Activated T-cell treated with anti-CD3 and anti-CD28 coated beads for 48 hours (primary cell): ENCODE measurements at places on chromosomes 13 and 19.
A peak's percentile ranks its signal among the peaks of the same experiment; 100 is the strongest.

DNA sequence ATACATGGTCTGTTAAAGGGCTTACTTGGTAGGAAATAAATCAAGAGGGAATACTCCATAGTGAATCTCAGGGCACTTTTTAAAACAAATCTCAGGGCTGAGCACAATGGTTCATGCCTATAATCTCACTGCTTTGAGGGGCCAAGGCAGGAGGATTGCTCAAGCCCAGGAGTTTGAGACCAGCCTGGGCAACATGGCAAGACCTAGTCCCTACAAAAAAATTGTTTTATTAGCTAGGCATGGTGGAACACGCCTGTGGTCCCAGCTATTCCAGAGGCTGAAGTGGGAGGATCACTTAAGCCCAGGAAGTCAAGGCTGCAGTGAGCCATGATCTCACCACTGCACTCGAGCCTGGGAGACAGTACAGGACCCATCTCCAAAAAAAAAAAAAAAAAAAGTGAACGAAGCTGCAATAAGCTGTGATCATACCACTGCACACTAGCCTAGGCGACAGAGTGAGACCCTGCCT, 25.2 kb downstream of the ABCC4 start:
- no peak for DNase-seq

GRCh38 chr13:42466123-42466522, 107.8 kb upstream of the TNFSF11 start:
- no peak for DNase-seq

DNA sequence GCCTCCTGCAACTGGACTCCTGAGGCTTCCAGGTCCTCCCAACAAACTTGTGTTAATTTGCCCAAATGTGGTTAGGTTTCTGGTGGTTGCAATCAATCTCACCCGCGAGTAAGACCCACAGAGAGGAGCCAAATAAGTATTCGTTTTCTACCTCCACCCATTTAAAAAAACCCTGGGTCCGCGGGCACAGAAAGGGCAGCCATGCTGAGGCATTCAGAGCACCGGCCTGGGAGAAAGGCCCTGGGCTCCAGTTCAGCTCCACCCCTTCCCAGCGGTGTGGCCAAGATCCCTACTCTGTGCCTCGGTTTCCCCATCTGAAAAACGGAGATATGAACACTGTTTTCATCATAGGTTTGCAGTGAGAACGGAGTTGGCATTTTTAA, 56.9 kb downstream of the PEPD start:
- no peak for DNase-seq

DNA sequence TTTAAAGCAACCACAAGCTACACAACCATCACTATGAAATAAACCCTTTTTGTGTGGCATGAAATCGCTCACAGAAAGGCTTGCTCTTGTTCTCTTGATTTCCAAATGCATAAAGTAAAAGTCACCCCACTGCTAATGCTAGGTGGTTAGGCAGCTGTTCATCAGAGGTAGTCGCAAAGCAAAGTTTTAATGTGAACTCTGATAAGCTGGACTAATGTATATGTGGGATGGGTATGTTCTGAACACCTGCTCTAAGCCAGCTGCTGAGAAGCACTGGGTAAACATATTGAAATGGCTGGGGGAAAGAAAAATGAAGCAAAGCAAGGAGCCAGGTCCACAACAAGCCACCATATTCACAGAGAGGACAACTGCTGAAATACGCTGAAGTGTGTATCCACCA, 142.3 kb downstream of the KLF12 start:
- no peak for DNase-seq

DNA sequence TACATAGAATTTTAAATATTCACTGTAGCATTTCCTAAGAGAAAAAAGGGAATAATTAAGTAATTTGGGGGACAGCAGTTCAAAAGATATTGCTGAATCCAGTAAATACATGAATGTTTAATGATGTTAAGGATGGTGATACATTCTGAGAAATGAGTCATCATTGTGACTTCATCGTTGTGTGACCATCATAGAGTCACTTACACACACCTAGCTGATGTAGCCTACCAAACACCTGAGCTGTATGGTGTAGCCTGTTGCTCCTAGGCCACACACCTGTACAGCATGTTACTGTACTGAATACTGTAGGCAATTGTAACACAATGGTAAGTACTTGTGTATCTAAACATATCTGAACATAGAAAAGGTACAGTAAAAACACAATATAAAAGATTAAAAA, 34.8 kb downstream of the ATP7B start:
- DNase-seq, result no peak

DNA sequence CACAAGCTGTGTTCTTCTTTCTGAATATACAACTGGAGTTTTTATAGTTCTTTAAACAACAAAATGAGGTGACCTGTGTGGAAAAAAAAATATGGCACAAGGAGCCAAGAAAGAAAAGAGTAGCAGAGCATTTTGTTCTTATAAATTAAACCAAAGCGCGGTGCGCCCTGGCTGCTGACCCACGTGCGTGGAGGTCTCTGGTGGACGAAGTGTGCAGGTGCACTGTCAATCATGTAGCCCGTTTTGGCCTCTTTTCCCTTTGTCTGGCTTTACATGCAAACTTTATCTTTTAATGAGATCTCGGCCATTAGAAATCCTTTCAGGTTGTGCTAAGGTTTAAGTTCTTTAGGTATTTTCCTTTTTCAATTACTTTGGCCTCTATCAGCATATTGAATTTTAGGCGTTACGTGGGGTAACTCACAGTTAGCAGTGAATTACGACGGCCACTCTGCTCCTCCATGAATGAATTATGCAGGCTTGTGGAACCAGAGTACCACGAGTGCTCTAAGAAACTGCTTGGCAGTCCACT, 443.9 kb upstream of the SLC10A2 start:
- no peak for DNase-seq

GRCh38 chr19:4966591-4966990, 2.3 kb upstream of the KDM4B start:
- DNase-seq, result no peak

- DNase-seq, result no peak
Observed at GRCh38 chr19:38139122-38139521, 84.9 kb downstream of the DPF1 start.

DNA sequence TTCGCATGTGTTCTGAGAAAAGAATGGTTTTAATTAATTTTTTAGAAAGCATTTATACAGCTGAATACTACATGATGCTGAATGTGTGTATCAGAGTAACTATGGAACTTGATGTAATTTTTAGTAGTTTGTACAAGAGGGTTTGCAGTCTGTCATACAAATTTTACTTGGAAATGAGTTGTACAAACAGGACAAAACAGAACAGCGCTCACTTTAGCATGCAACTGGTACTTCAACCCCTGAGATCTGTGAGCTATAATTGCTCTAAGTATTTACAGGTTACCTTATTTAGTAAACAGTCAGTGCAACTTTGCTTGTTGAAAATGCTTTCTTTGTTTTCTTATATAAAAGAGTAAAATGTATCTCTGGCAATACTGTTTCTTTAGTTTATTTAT, 706 bp downstream of the TNFRSF19 start:
- DNase-seq, result no peak

DNA sequence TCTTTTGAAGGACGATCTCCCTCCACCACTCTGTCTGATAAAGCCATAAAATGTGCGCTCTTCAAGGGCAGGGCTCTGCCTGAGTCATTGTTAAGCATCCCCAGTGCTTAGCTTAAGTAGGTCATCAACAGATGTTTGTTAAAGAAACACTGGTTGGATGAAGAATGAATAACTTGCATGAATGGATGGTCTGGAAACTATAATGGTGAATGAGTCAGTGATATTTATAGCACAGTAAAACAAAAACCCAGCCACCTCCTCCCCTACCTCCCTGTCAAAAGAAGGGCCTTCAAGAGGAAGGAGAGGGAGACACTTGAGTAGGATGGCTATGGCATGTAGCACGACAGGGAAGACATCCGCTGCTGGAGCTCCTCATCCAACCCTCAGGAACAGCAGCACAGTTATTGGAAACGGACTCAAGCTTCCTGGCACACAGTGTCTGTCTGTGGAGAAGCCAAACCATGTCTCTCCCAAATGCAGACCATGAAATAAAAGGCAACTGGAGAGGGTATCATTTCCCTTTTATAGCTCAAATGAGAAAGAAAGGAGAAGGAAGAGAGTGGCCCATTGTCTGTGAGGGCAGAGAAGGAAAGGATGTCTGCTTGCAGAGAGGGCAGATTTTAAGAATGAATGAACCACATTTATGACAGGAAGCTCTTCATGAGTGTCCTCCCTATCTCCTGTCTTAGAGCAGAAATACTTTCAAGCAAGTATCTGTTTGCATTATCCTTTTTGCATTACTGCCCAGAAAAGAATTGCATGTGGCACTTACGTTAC, 183.5 kb upstream of the UBL3 start:
- DNase-seq, result no peak

- DNase-seq, result no peak
Observed at GRCh38 chr19:55424518-55424917, 16.9 kb upstream of the UBE2S start.

DNA sequence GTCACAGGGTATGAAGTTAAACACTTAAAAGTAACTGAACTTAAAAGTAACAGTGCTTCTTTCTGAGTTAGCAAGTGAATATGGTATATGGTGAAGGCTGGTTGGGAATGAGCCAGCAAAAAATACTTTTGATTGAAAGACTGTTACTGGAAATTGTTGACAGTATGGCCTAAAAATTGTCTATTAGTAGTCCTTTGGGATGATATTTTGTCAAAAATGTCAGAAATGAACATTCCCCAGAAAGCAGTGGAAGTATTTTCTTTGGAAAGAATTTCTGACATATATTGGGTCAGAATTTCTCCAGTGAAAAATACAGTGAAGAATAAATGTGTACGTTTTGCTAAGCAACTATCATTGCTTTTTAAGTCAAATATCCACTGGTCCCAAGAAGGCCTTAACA, 860.5 kb downstream of the PCDH9 start:
- DNase-seq, result no peak

GRCh38 chr13:112742583-112742982, 52.7 kb downstream of the ATP11A start:
- no peak for DNase-seq

GRCh38 chr19:33860312-33861090, 63.8 kb downstream of the KCTD15 start:
- no peak for DNase-seq

- DNase-seq, result no peak
Observed at GRCh38 chr13:51960766-51961165, 50.5 kb downstream of the ATP7B start.

- DNase-seq, result no peak
Observed at GRCh38 chr13:59354665-59355369, 808.9 kb downstream of the DIAPH3 start.

GRCh38 chr13:98212763-98213162, 35.7 kb upstream of the RNF113B start:
- no peak for DNase-seq

DNA sequence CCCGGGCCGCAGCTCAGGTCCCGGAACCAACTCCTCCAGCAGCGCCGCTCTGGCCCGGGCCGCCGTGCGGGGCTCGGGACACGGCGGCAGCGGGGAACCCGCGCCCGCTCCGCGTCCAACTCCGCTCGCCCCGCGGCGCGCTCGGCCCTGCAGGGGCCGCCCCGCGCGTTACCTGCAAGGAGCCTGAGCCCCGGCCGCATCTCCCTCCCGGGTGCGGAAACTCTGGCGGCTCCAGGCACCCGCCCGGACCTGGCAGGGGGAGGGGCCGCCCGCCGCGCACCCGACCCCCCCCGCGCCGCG, at the start of gene TMTC4:
TMTC4 (minus strand) TSS at position 224 of the 300 bp plus-strand sequence. CDS start 4,433 bp downstream, outside the sequence.
- no peak for DNase-seq

DNA sequence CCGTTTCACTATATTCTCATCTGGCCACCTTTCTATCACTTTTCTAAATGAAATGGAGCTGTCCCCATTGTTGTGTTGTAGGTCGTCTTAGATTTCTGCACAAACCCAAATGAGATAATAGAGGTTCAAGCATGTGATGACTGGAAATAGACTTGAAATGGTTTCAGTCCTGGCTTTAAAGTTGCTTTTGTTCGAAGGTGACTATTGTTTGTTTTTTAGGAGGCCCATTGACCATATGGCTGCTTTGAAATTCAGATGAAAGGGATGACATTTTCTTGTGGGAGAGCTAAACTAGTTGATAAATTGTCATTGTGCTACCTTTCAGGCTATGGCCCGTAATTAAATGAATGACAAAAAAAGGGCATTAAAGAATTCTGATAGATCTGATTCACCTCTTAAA, 583.7 kb downstream of the GPC6 start:
- DNase-seq, result no peak

DNA sequence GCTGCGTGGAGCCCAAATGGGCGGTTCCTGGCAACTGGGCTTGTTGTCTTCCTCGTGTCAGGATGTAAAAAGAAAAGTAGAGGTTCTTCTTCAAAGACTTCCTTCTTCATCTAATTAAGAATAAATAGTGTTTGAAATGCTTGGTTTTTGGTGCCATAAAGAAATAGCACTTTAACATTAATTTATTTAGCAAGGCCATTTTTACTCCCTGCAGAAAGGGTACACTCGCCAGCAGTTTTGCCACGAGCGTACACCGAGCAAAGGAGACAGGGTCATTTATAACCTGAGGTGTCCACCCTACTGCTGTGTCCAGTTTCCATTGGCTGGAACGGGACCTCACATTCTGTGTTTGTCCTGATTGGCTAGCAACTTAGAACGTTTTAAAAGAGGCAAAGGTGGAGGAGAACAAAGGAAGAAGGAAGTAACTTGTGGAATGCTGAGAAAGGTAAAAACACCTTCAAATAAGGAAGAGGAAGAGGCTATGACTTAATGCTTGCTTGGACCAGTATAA, 21.8 kb upstream of the OR10H1 start:
- DNase-seq, result peak; percentile 16
